ENCODE measurements at places on chromosomes 12 and 14.

GRCh38 chr14:76917158-76917596 is 91.0 kb downstream of the LRRC74A start:
- no peak for DNase-seq

GRCh38 chr14:35046751-35047536 is 872 bp downstream of the FAM177A1 start:
- no peak for DNase-seq

DNA sequence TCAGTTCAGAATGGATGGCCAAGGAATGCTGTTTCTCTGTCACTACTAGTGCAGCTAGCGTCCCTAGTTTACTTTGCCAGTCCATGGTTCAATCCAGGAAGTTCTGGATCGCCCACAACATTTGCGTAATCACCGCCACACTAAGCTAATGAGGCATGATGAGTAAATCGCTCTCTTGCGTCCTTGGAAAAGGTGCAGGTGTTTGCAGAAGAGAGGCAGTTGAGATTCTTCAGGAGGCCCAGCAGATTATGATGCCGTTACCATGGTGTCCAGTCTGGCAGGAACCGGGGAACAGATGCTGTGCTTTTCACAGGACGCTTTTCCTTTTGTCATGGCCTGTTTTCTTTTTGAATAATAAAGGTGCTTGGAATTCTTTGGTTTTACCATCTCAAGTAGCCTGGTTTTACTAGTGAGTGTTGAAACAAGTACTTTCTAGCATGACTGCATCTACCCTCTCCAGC is 9.0 kb downstream of the TPH2 start:
- no peak for DNase-seq

DNA sequence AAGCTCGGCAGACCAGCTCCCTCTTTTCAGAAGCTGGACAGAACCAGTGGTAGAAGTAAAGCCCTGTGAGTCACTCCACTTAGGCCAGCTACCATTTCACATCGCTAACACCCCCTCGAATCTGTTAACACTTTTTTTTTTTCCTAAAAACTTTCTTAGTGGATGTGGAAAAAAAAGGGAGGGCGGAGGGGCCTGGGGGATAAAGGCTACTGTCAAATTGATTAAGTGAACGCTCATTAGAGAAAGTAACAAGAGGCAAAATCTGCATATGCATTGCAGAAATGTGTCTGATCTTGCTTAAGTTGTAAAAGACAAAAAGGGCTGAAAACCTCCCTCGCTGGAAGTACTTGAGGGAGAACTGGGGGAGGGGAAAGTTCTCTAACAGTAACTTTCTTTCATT is 86.6 kb upstream of the OTX2 start:
- no peak for DNase-seq

DNA sequence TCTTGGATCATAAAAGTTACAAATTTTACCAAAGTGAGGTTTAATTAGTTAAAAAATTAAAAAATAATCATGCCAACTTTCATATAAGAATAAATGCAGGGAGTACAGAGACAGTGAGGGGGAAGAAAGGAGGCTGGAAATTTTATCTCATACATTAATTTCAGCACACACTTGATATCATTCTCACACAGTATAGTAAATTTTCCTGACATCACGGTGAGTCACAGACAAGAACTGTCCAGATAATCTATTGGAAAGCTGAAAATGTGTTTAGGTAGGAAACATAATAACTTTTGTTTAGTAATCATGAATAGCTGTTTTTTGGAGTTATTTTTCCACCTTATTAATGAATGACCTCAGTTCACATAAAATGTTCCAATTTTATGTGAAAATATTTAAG is 1204.8 kb downstream of the GALC start:
- DNase-seq = no peak

All from right forelimb (tissue), 1 donor.